ENCODE measurements at places on chromosomes 5 and 9. TPM values are rescaled to one million over a fixed set of nuclear protein-coding genes. Genes with fewer than 3 reads are reported as not detected.

GRCh38 chr5:31743678-31744077 is 104.7 kb downstream of the PDZD2 start:
- H3K27ac ChIP-seq, result no peak overlapping the region
- H3K4me3 ChIP-seq, result no peak overlapping the region
- peaks cover 3% of the 10 kb centered on the region for H3K4me1 ChIP-seq
- H3K27me3 ChIP-seq, result no peaks in the 10 kb centered on the region
- no peaks in the 10 kb centered on the region for H3K36me3 ChIP-seq

- no peak overlapping the region for H3K4me3 ChIP-seq
- H3K27ac ChIP-seq, result no peak overlapping the region
- no peak for DNase-seq
- no peaks in the 10 kb centered on the region for H3K27me3 ChIP-seq
- no peaks in the 10 kb centered on the region for H3K36me3 ChIP-seq
- H3K4me1 ChIP-seq, result peaks cover 5% of the 10 kb centered on the region
These were observed 62.8 kb downstream of the HMCN2 start for GRCh38 chr9:130328349-130328801.

GRCh38 chr9:618478-618877 is 223.0 kb upstream of the DMRT1 start:
- no peaks in the 10 kb centered on the region for H3K27me3 ChIP-seq
- DNase-seq, result no peak
- H3K4me3 ChIP-seq, result no peak overlapping the region

DNA sequence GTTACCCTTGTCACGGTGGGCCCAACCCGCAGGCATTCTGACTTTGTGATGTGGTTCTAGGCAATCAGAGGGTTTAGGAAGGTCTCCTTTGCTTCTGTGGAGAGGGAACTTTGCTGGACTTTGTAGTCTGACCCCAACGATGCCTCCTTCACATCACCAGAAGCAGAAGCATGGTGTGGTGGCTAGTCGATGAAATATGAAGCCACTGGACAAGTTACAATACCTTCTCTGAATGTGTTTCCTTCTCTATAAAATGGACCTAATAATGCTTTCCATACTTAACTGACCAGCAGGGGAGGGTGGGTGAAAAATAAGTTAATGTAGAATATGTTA is 607 bp downstream of the SPEF2 start:
- H3K27me3 ChIP-seq, result peaks cover 50% of the 10 kb centered on the region
- H3K4me3 ChIP-seq, result peak overlapping the region; percentile 87
- DNase-seq, result no peak
- H3K4me1 ChIP-seq, result no peaks in the 10 kb centered on the region
- no peak overlapping the region for H3K27ac ChIP-seq

DNA sequence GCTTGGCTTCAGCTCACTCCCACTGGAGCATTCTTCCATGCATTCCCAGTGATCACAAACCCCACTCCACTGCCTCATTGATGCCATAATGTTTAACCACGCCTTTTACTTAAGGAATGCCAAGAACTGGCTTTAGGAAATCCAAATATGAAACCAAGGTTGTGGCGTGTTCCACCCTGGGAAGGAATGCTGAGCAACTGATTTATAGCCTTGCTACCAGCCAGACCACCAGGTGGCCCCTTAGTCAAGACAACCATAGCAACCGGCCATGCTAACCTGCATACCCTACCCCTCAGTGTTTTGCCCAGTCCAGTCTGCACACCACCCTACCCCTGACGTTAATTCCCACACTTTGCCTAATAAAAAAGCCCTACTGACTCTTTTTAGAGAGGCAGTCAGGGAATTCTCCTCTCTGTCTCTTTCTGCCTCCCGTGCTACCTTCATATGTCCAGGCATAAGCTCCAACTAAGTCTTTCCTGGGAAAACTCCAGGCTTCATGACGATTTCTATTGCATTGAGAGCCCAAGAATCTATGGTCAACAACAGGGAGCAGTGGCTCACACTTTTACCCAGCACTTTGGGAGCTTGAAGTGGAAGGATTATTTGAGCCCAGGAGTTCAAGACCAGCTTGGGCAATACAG is 27.0 kb upstream of the PRRC2B start:
- H3K27me3 ChIP-seq, result no peaks in the 10 kb centered on the region
- H3K27ac ChIP-seq, result no peak overlapping the region
- peak; percentile 78 for DNase-seq
- no peaks in the 10 kb centered on the region for H3K4me1 ChIP-seq
- H3K4me3 ChIP-seq, result no peak overlapping the region

- no peak for DNase-seq
- H3K4me3 ChIP-seq, result no peak overlapping the region
- H3K4me1 ChIP-seq, result peaks cover 4% of the 10 kb centered on the region
- H3K27me3 ChIP-seq, result no peaks in the 10 kb centered on the region
These were observed 58.3 kb downstream of the FGF1 start for GRCh38 chr5:142627383-142628217.

DNA sequence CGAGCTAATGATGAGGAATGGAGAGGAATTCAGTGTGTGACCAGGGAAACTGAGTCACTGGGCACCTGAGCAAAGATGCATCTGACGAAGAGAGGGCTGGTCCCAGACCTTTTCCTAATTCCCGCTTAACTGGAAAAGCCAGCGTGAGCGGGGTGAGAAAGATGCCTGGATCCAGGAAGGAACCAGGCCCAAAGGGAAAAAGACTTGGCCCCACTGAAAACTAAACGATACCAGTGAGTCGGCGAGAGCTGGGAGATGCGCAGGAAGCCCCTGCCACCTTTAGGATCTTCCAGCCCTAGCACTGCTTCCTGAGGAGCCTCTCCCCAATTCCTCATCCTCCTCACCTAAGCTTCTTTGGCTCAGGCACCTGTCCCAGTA is 499 bp upstream of the FCHSD1 start:
- H3K4me3 ChIP-seq, result peak overlapping the region; percentile 82
- no peaks in the 10 kb centered on the region for H3K4me1 ChIP-seq
- no peak overlapping the region for H3K27ac ChIP-seq
- no peaks in the 10 kb centered on the region for H3K36me3 ChIP-seq

- no peak overlapping the region for H3K4me3 ChIP-seq
- DNase-seq, result no peak
- no peak overlapping the region for H3K27ac ChIP-seq
- H3K4me1 ChIP-seq, result no peaks in the 10 kb centered on the region
- no peaks in the 10 kb centered on the region for H3K27me3 ChIP-seq
These were observed 571.5 kb downstream of the PDE4D start for GRCh38 chr5:59322058-59322457.

- H3K27me3 ChIP-seq, result peaks cover 41% of the 10 kb centered on the region
- H3K36me3 ChIP-seq, result no peaks in the 10 kb centered on the region
- H3K4me3 ChIP-seq, result no peak overlapping the region
- no peaks in the 10 kb centered on the region for H3K4me1 ChIP-seq
- H3K27ac ChIP-seq, result no peak overlapping the region
- no peak for DNase-seq
These were observed 655.5 kb upstream of the ZNF608 start for GRCh38 chr5:125401724-125402622.

GRCh38 chr5:125654392-125654791 is 768.8 kb upstream of the GRAMD2B start:
- no peak for DNase-seq
- H3K27ac ChIP-seq, result peak overlapping the region; percentile 40
- no peaks in the 10 kb centered on the region for H3K27me3 ChIP-seq
- peaks cover 5% of the 10 kb centered on the region for H3K4me1 ChIP-seq
- no peaks in the 10 kb centered on the region for H3K36me3 ChIP-seq

GRCh38 chr5:174608631-174609097 is 115.7 kb upstream of the MSX2 start:
- H3K4me3 ChIP-seq, result no peak overlapping the region
- H3K27me3 ChIP-seq, result peaks cover 17% of the 10 kb centered on the region
- DNase-seq, result no peak
- H3K27ac ChIP-seq, result no peak overlapping the region
- peaks cover 5% of the 10 kb centered on the region for H3K4me1 ChIP-seq

- no peak overlapping the region for H3K27ac ChIP-seq
- DNase-seq, result no peak
- no peaks in the 10 kb centered on the region for H3K36me3 ChIP-seq
These were observed 8.0 kb upstream of the REEP5 start for GRCh38 chr5:112930082-112930344.

DNA sequence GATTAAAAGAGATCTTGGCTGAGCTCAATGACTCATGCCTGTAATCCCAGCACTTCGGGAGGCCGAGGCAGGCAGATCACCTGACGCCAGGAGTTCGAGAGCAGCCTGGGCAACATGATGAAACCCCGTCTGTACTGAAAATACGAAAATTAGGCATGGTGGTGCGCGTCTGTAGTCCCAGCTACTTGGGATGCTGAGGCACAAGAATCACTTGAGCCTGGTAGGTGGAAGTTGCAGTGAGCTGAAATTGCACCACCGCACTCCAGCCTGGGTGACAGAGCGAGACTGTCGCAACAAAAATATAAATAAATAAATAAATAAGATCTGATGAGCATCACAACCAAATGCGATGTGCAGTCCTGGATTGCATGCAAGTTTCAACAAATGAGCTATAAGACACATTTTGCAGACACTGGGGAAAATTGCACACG is 8.7 kb upstream of the ENG start:
- H3K36me3 ChIP-seq, result no peaks in the 10 kb centered on the region
- no peak for DNase-seq

GRCh38 chr9:124652615-124653393 is 118.3 kb downstream of the NR6A1 start:
- no peaks in the 10 kb centered on the region for H3K36me3 ChIP-seq
- no peak overlapping the region for H3K4me3 ChIP-seq
- no peaks in the 10 kb centered on the region for H3K27me3 ChIP-seq
- no peaks in the 10 kb centered on the region for H3K4me1 ChIP-seq
- DNase-seq, result no peak

GRCh38 chr5:117376748-117377147 is 802.1 kb upstream of the SEMA6A start:
- H3K36me3 ChIP-seq, result no peaks in the 10 kb centered on the region
- no peaks in the 10 kb centered on the region for H3K4me1 ChIP-seq
- H3K27me3 ChIP-seq, result no peaks in the 10 kb centered on the region
- no peak for DNase-seq
- no peak overlapping the region for H3K4me3 ChIP-seq

- peaks cover 90% of the 10 kb centered on the region for H3K36me3 ChIP-seq
- no peaks in the 10 kb centered on the region for H3K4me1 ChIP-seq
- DNase-seq, result no peak
- H3K27me3 ChIP-seq, result no peaks in the 10 kb centered on the region
- no peak overlapping the region for H3K4me3 ChIP-seq
These were observed 45.1 kb downstream of the TTC1 start for GRCh38 chr5:160054047-160054446.

DNA sequence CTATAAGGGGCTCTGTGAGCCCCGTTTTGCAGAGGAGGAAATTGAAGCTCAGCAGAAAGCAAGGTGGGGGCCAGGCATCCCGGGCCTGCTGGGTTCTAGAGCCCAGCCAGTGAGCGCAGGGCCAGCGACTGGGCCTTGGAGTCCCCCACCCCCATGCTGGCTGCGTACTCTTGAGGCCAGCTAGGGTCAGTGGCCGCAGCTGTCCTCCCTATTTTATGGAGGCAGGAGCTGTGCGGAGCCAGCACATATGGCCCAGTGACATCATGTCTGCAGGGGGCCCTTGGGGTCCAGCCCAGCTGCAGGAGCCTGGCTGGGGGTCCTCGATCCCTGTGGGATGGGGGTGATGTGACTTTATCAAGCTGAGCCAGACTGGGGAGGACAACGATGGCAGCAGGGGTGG is 71.3 kb downstream of the HMCN2 start:
- no peak for DNase-seq
- no peak overlapping the region for H3K27ac ChIP-seq
- H3K4me3 ChIP-seq, result no peak overlapping the region
- H3K27me3 ChIP-seq, result no peaks in the 10 kb centered on the region

DNA sequence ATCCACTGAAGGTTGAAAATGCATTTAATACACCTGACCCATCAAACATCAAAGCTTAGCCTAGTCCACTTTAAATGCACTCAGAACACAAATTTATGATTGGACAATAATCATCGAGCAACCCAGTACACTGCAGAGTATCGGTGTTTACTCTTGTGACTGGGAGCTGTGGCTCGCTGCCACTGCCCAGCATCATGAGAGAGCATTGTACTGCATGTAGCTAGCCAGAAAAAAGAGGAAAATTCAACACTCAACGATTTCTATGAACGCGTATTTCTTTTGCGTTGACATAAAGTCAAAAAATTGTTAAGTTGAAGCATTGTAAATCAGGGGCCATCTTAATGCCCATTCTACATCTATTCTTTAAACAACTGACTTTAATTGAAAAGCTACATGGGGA is 95.1 kb upstream of the CD180 start:
- H3K27ac ChIP-seq, result no peak overlapping the region
- no peak overlapping the region for H3K4me3 ChIP-seq
- DNase-seq, result no peak
- no peaks in the 10 kb centered on the region for H3K27me3 ChIP-seq
- no peaks in the 10 kb centered on the region for H3K4me1 ChIP-seq

GRCh38 chr5:14246350-14247053 is 103.4 kb downstream of the TRIO start:
- H3K36me3 ChIP-seq, result no peaks in the 10 kb centered on the region
- no peak overlapping the region for H3K4me3 ChIP-seq
- H3K27ac ChIP-seq, result no peak overlapping the region
- peaks cover 7% of the 10 kb centered on the region for H3K4me1 ChIP-seq

- H3K4me1 ChIP-seq, result no peaks in the 10 kb centered on the region
- no peaks in the 10 kb centered on the region for H3K36me3 ChIP-seq
- no peak overlapping the region for H3K4me3 ChIP-seq
- no peak overlapping the region for H3K27ac ChIP-seq
- no peaks in the 10 kb centered on the region for H3K27me3 ChIP-seq
These were observed 828.9 kb downstream of the TLR4 start for GRCh38 chr9:118533101-118533500.

The RLN2 gene
- 3.2 TPM for total RNA-seq

The TAF11L2 gene
- not detected for total RNA-seq

The PCDHGA5 gene
- total RNA-seq, result 3.0 TPM

The CDH9 gene
- not detected for total RNA-seq

The C1QTNF3 gene
- total RNA-seq, result 6.3 TPM

The CARTPT gene
- not detected for total RNA-seq

The STKLD1 gene
- 2.0 TPM for total RNA-seq

The MED27 gene
- 29.8 TPM for total RNA-seq

The THOC3 gene
- 111 TPM for total RNA-seq

The FCN2 gene
- not detected for total RNA-seq

The MTRR gene
- total RNA-seq, result 47.0 TPM

The HAVCR1 gene
- 0.60 TPM for total RNA-seq

The FUT7 gene
- not detected for total RNA-seq

The MARVELD2 gene
- 31.8 TPM for total RNA-seq

Data from endodermal cell (in vitro differentiated cells).